Cerebellar nuclear complex (tissue), 1 donor: ENCODE measurements at places on chromosomes 3 and 15.
A peak's percentile ranks its signal among the peaks of the same experiment; 100 is the strongest.

- DNase-seq = no peak
These were observed 16.3 kb upstream of the TIPARP start for GRCh38 chr3:156657862-156658731.

GRCh38 chr3:65867463-65868210 lies 171.1 kb downstream of the MAGI1 start:
- peak; percentile 49 for DNase-seq

DNA sequence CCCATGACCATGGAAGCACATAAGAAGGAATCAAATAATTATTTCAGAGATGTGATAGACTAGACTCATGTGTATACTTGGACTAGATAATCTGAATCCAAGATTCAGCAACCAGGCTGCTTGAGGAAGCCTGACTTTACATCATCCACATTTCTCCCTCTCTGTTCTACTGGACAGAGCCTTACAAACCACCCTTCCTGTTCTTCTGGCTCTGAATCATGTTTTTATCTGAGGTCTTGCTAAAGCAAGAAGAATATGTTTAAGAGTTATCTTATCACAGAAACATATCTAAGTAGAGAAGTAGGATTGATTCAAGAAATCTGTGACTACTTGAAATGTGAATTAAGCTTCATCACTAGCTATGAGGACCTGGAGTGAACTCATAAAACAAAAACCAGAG lies 71.1 kb upstream of the SLC24A5 start:
- DNase-seq = no peak

DNA sequence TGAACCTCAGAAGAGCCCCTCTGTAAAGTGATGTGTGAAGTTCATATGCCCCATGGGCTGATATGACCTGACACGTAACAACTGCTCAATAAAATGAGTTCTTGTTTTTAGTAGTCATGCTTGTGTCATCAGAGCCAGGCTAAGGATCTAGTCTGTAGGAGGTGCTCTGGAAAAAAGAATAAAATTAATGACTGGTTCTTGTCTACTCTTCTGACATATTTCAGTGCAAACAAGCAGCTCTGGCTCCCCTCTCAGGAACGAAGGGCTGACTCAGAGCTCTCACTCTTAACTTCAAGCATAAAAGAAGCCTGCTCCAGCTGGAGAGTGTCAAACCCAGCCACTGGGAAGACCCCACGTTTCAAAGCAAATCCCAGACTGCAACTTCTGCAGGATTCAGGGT lies 77.0 kb downstream of the LRIG1 start:
- DNase-seq = no peak

GRCh38 chr15:89749526-89749925 lies 1.5 kb downstream of the MESP1 start:
- DNase-seq = no peak

GRCh38 chr3:34152656-34153055 lies 354.2 kb downstream of the PDCD6IP start:
- DNase-seq = peak; percentile 84

DNA sequence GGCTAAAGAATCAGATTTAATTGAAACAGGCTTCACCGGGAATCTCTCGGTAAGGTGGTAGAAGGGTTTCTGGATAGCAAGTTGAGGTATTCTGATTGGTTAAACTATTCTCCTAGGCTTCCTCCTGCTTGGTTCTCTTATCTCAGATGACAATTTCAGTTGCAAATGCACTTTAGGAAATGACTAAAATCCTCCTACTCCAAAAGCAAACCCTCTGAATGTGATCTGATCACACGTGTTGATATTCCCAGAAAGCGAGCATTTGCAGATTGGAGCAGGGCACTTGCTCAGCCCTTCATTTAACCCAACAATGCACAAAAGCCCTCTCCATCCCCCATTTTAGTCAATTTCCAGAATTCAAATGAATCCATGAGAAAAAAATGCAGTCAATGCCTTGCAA lies 55.6 kb upstream of the ICE2 start:
- DNase-seq = no peak

GRCh38 chr3:147730284-147730683 lies 321.1 kb downstream of the ZIC1 start:
- no peak for DNase-seq

DNA sequence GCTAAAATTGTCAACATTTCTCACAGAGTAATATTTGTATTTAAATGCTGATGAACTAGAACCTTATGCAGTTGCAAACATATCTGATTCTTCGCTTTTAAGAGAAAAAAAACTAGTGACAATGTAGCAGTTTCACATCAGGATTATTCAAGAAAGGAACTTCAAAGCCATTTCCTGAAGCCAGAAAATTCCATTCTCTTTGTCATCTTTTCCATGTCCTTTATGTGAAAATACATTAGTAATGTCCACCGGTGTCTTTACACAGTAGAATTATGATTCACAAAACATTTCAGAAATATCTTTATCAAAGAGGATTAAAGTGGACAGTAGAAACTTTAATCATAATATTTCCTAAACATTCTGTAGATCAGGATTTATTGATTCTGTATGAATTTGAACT lies 12.7 kb upstream of the LXN start:
- DNase-seq = no peak

DNA sequence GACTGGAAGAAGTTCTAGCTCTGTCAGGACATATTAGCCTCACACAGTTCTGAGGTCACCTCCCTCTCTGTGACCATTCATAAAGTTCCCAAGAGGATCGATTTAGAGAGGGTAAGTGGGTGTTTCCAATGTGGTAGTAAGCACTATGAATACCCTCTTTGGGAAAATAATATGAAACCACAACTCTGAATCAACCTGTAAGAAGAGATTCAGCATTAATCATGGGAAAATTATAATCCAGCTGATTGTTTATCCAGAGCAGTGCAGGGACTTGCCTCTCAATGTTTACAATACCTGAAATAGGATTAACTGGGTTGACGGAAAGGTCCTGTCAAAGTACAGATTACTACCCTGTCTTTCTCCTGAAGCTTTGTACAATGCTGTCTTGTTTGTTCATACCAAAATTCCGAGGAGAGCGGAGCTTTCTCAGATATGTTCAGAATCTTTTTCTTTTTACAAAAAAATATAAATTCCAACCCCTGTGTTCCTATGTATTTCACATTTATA lies 302.9 kb upstream of the DPPA4 start:
- DNase-seq = no peak

DNA sequence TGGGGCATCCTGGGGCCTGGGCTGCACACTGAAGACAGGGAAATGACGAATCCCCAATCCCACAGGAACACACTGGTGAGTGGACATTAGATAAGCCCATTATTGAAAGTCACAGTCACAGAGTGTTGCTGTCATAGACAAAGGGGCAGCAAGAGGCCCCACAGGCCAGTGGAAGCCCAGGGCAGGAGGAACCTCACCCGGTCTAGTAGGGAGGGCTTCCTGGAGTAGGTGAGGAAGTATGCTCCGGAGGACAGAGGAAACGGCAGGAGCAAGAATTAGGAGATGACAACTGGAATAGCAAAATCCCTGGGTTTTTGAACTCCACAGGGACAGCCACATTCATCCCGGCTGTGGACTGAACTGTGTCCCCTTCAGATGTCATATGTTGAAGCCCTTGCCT lies 101.2 kb downstream of the TPRA1 start:
- no peak for DNase-seq

GRCh38 chr3:124862006-124862405 lies 25.2 kb downstream of the ITGB5 start:
- no peak for DNase-seq

DNA sequence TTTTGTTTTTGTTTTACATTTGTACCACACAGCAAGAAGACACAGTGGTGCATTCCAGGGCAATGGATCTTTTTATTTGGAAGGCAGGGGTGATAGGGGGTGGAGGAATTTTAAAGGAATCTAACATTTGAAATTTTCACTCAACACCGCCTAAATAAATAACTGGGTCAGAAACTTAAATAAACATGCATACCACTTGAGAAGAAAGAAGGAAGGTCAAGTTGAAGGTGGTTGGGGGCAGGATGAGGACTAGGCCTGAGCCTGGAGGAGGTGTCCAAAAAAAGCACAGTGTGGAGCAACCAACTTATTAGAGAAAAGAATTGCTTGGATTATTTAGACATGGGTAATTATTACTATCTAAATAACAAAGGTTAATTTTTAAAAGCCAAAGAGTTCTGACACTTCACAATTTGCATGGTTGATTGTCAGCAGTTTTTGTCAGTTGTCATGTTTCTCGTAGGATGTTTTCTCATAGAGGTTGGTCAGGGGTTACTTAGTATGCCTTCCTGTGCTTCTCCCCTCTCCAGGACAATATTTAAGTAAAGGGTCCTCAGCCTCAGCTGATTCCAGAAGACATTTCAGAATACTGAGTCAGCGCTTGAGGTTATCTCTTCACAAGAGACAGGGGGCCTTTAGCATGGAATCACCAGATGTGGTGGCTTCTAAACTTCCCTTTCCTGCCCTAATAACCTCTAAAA lies 173.7 kb upstream of the SLC2A2 start:
- DNase-seq = no peak

DNA sequence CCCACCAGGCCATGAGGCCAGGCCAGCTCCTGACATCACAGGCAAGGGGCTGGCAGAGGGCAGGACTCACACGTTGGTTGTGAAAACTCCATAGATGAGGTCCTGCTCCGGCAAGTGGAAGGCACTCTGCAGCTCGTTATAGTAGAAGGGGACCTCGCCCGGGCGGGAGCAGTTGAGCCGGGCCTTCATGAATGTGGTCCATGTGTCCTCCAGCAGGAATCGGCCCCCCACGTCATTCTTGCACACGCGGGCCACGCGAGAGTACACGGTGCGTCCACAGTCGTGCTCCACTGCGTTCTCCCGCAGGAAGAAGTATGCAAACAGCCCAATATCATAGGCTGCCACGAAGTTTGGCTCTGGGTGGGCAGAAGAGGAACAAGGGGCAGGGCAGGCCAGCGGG lies 101.2 kb downstream of the SEMA5B start:
- DNase-seq = no peak

DNA sequence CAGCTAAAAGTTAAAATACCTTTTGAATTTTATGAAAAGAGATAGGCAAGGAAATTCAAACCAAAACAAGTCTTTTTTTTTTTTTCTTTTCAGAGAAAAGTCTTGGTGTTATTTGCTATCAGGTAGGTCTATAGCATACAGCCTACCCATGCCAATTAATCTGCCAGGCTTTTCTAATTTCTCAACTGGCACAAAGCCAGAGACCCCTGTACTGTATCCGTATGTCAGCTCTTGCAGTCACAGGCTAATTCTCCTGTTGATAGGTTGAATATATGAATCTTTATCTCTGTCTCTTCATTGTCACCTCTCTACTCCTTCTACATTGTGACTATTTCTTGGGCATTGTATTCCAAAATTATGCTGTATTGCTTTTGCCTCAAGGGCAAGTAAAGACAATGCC lies 133.4 kb downstream of the IL5RA start:
- no peak for DNase-seq
